Neural progenitor cell (in vitro differentiated cells): ENCODE measurements at places on chromosomes 1 and 21. TPM values are rescaled to one million over a fixed set of nuclear protein-coding genes. Genes with fewer than 3 reads are reported as not detected.
A peak's percentile ranks its signal among the peaks of the same experiment; 100 is the strongest.

The ANKRD35 gene
- 1.1 and 1.9 TPM in 2 replicates for total RNA-seq

The KCNC4 gene
- total RNA-seq: 1.3 and 2.0 TPM in 2 replicates

The RGS4 gene
- total RNA-seq: 0.43 and 0.77 TPM in 2 replicates

The PLXNA2 gene
- total RNA-seq: 1.7 and 2.3 TPM in 2 replicates

The FMO2 gene
- total RNA-seq: 0.47 TPM in 1 of 2 replicates, not detected in the other

The CFHR4 gene
- total RNA-seq: not detected in 2 replicates

The BTBD8 gene
- 9.6 and 14.3 TPM in 2 replicates for total RNA-seq

The SLX9 gene
- total RNA-seq: 4.7 and 17.1 TPM in 2 replicates

The ZNF683 gene
- total RNA-seq: not detected in 2 replicates

The PLA2G2C gene
- total RNA-seq: not detected in 2 replicates

- DNase-seq: peak; percentile 85
These were observed 19.7 kb downstream of the BTG2 start for GRCh38 chr1:203325026-203325417.

DNA sequence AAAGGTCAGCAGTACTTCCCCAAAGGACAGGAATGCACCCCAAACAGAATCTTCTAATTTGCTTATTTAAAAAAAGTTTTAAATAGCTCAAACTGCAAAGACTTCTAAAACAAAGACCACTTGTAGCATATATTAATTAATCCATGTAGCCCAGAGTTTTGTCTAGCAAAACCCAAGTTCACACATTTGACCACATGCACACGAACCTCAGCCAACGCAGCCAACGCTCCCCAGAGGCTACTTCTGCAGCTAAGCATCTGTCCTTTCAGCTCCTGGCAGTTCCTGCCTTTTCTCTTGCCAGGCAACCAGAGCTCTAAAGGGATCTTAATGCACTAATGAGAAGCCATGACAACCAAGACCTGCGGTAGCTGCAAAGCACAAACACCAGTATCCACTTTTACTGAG lies 89.6 kb downstream of the RERE start:
- DNase-seq: peak; percentile 38

DNA sequence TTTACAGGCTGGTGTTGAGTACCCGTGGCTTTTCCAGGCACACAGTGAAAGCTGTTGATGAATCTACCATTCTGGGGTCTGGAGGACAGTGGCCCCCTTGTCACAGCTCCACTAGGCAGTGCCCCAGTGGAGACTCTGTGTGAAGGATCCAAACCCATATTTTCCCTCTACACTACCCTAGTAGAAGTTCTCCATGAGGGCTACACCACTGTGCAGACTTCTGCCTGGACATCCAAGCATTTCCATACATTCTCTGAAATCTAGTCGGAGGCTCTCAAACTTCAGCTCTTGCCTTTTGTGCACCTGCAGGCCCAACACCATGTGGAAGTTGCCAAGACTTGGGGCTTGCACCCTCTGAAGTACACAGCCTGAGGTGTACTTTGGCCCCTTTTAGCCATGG lies 227.8 kb downstream of the BACH1 start:
- no peak for DNase-seq

GRCh38 chr1:53766831-53767405 lies 28.0 kb upstream of the GLIS1 start:
- no peak for DNase-seq

DNA sequence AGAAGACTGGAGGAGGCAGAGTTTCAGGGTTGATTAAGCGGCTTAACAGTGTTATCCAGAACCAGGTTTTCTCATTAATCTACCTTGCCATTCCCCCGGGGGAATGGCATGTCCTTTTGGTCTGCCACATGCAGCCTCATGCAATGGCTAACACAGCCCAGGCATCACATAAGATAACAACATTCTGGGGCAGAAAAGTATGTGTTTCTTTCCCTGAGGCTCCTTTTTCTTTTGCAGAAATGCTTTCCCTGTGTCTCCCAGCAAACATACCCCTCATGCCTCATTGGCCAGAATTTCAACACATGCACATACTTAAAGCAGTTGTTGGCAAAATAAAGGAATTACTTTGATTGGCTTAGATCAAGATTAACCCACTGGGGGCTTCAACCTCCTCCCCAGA lies 98.6 kb downstream of the OMA1 start:
- no peak for DNase-seq

DNA sequence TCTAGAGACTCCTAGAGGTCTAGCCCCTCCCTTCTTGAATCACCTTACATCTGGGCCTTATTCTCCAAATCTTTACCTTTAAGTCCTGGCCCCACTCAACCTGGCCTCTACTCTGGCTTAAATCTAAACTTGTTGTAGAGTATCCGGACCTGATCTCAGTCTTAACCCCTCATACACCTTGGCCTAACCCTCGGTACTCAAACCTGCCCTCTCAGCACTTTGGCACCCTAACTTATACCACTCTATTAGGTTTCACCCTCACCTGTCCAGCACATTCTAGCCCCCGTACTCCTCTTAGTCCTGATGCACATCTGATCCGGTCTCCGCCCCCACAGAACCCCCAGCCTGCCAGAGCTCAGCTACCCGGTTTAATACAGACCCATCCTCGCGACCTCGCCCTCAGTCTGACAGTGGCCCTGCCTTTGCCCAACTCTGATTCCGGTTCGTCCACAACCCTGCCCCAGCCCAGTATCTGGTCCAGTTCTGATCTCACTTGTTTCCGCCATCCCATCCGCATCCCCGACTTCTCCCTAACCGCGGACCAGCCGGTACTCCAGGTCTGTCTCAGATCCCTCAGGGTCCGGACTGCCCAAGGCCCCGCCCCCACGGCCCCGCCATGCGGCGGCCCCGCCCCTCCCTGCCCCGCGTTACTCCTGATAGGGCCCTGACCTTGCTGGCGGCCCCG lies 1.5 kb downstream of the TRIM62 start:
- peak; percentile 97 for DNase-seq

DNA sequence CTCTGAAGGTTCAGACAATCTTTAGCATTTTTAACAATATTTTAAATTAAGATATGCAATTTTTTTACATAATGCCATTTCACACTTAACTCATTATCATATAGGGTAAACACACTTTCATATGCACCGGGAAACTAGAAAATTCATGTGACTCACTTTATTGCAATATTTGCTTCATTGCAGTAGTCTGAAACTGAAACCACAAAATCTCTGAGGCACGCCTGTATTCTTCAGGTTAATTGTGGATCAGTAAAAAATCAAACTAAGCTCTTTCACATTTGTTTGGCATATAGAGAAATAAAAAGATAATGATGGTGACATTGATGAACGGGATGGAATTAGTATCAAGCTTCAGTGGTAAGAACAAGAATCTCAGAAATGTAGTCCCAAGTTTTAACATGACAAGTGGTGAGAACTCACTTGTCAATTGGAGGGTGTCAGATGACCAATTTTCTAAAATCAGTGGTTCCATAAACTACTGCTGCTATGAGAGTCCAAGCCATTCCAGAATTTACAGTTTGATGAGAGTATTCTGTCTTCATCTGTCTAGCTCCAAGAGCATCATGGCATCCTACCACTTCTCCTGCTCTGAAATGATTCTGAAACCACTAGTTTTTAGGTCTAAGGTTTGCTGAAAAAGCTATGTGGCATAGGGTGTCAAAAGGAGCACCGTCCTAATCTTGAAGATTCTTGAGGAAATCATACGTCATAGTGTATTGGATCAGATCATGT lies 281.0 kb downstream of the PTPRC start:
- DNase-seq: no peak

DNA sequence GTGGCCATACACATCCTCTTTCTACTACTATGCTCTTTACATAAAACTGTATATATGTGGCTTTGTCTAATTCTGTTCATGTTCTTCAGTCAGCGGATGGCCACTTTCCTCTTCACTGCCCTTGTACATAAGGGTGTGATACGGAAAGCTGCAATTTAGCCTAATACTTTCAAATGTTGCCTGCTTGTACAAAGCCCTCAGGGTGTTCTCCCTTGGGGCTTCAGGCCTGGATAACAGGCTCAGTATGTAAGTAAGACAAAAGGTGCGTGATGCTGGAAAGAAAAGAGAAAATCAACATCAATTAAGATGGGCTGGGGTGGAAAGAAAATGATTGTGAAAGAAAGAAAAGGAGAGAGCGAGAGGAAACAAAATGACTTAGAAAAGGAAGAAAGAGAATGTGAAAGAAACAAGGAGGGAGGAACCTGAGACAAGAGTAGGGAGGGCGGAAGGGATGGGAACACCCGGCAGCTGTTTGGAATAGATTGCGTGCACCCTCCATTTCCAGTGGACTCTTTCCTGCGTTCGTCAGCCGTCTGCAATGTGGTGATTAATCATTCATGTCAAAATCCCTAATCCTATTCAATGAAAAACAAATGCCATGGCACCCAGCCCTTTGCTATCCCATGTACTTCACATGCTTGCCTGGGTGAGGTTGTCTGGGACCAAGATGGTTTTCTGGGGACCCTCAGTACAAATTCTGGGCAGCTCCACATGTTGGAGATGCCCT lies 553.6 kb downstream of the NUF2 start:
- DNase-seq: peak; percentile 13
